ENCODE measurements at places on chromosomes 6 and 20.

DNA sequence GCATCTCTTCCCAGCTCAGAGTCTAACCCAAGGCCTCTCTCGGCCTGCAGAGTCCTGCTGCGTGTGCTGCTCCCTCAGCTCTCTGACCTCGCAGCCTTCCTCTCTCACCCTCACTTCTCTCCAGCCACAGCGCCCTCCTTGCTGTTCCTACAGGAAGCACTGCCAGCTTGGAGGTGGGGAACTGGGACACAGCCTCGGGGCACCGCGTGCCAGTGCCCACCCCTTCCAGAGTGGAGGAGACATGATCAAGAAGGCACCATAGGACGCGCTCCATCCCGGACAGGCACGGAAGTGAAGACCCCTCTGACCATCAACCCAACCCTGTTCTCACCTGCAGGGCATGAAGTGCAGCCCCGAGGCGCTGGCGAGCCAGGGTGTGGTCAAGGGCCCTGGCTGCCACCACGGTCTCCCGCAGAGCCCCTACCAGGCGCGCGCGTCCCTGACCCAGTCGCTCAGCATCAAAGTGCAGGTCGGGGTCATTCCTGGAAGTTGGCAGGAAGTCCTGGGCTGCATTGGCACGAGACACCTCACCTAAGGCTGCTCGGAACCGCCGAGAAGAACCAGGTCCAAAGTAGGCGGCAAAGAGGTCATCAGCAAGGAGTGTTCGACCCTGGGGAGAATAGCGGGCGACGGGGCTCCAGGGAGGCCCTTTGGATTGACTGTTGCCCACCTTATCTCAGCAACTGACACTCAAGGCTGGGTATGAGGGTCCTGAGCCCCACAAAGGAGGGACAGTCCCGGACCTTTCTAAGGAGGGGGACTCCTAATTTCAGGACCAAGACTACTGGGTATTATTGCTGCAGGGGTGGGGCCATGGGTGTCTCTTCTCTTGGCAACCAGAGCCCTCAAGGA is 1.3 kb downstream of the VWA7 start:
- DNase-seq = no peak

GRCh38 chr20:9021699-9022098 is 47.2 kb upstream of the PLCB4 start:
- DNase-seq = no peak

DNA sequence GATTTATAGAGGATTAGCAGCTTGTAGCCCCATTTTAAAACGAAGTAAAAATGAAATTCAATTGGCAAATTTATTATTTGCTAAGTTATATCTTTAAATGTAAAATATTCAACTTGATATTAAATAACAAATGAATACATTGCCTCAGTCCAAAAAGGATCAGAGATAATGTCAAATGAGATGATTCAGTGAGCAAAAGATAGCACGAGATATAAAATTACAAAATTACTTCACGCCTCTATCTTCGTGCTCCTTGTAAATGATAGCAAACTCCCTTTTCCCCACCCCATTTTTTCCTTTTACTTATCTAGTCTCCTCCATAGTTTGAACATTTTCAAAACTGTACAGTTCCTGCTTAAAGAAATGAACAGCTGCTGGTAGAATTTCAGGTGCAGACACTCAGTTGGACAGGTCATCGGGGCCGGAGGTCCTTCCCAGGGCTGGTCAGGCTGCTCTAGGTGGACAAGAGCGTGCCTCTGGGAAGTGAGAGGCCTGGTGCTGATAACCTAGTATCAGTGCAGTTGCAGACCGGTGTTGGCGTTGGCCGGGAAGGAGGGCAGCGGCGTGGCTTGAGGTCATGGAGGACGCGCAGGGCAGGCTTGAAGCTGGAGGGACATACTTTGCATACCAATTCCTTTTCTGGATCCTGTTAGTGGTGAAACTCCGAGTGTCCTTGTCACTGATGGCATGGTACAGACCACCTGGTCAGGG is 83.9 kb downstream of the CDC5L start:
- DNase-seq = no peak

GRCh38 chr20:12416281-12416680 is 498.6 kb downstream of the BTBD3 start:
- no peak for DNase-seq

GRCh38 chr20:8395956-8396355 is 263.9 kb downstream of the PLCB1 start:
- DNase-seq = no peak

DNA sequence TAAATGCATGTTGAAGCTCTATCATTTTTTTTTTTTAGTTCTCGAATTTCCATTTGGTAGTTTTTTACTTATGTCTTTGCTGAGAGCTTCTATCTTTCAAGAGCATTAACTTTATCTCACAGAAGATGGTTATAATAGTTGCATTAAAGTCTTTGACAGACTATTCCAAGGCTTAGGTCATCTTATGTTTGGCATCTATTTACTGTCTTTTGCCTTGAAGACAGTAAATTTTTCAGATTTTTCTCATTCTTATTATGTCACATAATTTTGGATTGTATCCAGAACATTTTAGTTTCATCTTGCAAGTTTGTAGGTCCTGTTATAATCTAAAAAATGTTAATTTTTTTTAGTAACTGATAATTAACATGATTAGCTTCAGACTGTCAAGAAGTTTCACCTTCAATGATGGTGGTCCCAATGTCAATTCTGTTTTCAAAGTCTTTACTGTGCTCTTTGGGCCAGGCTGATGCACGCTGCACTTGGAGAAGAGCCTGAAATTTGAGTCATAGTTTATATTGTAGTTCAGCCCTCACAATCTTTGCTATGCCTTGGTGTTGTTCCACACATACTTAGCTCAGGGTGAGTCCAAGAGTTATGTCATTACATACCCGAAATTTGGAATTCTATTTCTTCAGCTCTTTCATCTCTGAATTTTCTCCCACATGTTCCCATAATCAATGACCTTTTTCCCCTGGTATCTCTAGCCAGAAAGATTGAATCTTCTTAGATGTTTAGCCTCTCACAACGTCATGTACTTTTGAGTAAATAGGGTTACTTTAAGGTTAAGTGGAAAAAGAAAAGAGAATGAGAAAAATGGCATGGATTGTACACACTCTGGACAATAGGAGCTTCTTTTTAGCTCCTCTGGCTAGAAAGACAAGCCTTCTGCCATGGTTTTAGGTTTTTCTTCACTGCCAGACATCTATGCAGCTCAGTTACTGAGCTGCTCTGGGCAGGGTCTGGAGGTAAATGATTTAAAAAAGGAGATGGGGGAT is 110.3 kb upstream of the BTBD3 start:
- DNase-seq = no peak

DNA sequence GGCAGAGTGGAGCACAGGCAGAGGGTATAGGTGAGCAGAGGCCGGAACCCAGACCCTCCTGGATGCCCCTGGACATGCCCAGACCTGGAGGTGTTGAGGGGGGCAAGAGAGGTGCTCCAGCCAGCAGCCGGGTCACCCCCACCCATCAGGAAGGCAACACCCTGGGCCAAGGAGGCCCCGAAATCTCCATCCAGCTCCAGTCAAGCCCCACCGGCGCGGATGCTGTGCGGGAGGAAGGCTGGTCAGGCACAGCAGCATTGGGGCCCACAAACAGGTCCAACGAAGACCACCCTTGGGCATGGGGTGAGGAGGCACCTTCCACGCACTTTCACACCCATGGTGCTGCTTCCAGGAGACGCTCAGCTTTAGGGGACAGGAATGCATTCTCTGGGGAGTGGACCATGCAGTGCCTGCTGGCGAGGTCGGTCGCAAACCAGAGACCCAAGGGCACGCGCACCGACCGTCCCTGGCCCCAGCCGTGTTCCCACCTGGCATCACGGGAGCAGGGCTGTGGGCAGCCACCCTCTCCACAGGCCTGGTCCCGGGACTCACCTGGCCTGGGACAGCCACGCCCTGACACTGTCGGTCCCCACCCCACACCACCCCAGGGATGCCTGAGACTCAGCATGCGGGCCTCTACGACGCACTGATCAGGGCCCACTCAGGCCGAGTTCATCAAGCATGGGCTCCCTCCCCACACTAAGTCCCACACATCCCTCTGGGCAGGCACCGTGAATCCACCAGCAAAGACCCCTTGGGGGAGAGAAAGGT is 43.6 kb upstream of the ZBP1 start:
- no peak for DNase-seq

- DNase-seq = no peak
These were observed 267.1 kb upstream of the JAG1 start for GRCh38 chr20:10940941-10941340.

DNA sequence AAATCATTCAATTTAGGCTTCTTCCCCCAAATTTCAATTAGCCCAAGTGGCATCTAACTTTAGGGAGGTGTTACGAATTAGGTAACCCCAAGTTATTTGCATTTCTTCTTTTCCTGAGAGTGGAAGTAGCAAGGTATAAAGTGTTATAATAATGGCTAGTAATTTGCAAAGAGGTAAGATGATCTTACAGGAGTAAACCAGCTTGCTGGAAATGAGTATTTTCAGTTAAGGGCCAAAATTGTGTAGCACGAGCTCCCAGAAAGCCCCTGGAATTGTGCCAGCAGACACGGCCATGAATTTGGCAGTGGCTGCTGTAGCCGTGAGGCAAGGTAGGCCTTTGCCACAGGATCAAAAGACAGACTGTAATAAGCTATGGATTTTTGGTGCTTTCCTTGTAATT is 38.0 kb downstream of the CITED2 start:
- no peak for DNase-seq

GRCh38 chr20:6041808-6042265 is 12.0 kb downstream of the LRRN4 start:
- no peak for DNase-seq

DNA sequence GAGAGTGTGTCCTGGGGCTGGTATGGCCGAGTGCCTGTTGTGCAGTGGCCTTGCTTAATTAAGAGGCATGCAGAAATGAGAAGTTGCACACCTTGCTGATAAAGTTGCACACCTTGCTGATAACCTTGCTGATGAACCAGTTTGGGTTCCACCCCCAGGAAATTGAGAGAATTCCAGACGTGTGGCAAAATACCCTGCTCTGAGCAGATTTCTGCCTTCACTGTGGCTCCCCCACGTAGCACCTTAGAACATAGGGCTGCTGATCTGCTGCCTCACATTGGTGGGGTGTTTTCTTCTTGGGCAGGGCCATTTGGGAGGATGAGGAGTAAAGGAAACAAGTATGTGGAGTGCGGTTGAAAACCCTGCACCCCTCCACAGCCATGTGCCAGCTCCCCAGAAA is 22.5 kb upstream of the ADRM1 start:
- DNase-seq = no peak

DNA sequence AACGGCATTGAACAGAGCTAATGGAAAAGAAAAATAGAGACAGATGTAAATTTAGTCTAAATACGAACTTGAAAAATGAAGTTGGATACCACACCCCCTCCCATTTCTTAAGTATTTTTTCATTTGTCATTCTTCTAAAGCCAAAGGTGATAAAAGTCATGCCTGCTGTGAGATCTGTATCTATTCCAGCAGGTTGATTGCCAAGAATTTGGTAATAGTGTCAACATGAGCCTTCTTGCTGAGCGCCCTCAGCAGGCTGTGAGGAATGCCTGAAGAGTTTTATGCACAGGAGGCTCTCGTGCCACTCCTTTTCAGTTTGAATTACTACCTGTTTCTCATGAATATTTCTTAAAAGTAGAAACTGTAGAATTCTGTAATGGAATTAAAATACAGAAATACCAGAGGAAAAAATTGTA is 165.4 kb downstream of the QKI start:
- DNase-seq = no peak

DNA sequence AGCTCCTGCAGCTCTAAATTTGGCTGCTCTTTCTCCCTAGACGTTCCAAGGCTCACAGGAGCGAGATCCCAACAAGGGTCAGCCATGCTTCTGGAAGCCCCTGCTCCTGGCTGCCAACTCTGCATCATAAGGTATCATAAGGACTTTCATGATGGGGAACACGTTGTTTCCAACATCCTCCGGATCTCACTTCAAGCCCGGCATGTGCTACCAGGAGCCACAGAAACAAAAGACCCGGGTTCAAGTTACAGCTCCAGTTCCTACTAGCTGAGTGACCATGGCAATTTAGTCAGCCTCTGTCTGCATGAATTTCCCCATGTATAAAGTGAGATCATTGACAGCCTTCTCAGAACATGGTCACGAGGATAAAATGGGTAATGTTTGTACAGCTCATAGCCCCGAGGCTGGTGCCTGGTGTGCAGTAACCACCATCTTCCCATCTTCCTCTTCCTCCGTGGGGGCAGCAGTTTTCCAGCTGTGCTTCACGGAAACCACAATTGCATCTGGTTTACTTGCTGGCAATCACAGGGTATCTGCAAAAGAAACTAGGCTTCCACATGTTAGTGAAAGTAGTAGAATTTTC is 209.0 kb upstream of the ECI2 start:
- no peak for DNase-seq

GRCh38 chr6:31293343-31293742 is 21.5 kb upstream of the HLA-C start:
- no peak for DNase-seq

- no peak for DNase-seq
These were observed 174.9 kb upstream of the THBS2 start for GRCh38 chr6:169428532-169428931.

DNA sequence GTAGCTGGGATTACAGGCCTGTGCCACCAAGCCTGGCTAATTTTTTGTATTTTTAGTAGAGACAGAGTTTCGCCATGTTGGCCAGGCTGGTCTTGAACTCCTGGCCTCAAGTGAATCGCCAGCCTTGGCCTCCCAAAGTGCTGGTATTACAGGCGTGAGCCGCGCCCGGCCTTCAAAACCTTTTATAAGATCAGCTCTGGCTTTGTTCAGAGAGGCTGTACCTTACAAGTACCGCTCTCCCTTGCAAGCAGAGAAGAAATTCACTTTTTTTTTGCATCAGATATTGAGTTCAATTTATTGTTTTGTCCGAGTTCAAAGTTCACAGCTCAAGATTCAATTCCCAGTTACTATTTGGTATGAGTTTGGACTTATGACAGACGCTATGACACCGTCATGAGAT is 1.9 kb upstream of the DNAAF9 start:
- DNase-seq = no peak

- no peak for DNase-seq
These were observed 135.0 kb downstream of the FOXA2 start for GRCh38 chr20:22449188-22449973.

DNA sequence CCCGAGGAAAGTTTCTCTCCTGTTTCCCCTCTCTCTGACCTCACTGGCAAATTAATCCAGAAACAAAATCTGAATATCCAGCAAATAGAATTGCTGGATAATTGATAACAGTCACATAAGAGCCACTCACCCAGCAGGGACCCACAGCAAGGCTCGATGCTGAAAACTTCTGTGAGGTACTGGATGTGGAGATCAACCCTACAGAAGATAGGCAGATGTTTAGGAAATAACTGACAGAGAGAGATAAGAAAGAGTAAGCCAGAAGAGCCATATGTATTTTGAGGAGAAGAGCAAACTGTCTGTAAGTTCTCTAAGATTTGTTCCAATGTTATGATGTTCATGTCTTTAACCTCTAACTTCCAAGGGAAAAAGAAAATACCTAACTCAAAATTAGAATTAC is 59.7 kb downstream of the PKHD1 start:
- DNase-seq = no peak

DNA sequence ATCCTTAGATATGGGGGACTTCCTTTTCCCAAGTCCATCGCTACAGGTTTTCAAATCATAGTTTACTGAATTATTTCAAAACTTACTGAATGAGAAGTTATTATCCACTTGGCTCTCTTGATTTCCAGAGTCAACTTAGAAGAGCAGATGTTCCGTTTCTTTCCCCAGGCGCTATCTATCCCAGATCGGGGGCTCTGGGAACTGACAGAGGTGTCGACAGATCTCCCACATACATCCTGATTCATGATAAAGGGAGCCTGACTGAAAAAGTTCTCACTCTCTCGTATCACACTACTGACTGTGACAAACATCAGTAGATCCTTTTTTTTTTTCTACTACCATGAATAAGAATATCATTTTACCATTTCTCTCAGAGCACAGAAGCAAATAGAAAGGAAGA is 654.8 kb downstream of the RNF144B start:
- no peak for DNase-seq

GRCh38 chr6:77650098-77650663 is 2.7 kb upstream of the MEI4 start:
- DNase-seq = no peak

Measured in right atrium auricular region (tissue), 2 donors.